ENCODE measurements at places on chromosomes 3 and 15.

DNA sequence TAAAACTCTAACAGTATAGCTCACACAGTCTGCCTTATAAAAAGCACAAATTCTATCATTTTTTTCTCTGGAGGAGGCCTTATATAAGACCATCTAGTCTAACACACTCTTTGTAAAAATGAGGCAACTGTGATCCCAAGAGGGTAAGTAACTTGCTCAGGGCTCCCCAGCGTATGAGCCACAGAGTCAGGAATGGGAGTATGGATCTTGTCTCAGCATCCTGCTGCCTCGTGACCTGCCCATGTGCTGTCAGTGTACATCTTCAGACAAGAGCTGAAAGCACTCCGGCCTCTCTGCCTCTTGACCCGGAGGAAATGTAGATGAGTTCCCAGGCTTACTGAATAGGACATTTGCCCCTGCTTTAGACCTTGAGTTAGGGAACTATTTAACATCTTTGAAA lies 28.4 kb upstream of the MEF2A start:
- no peak for DNase-seq

DNA sequence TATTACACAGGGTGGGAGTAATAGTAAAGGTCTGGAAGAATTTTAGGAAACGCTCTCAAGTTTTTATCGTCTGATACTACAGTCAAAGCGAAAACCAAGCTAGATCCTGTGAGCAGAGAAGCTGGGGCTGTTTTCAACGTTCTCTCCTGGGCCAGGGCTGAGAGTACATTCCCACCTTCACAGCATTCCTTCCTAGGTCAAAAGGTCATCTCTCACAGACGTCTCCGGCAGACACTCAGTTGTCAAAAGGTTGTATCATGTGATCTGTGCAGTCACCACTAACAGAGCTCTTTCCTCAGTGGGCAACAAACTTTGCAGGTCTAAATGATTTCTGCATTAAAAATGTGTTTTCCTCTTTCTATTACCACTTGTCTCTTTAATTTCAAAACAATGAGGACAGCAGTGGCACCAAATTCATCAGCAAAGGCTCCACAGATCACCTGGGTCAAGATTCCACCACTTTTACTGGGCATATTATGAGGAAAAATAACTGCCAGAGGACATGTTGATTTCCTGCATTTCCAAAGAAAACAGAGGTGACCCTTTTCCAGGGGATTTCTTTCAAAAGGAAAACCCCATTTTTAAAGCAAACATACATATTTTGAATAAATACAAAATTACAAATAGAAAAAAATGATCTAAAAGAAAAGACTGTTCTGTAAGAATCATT lies 41.9 kb downstream of the MEIS2 start:
- no peak for DNase-seq

GRCh38 chr15:90782442-90782841 lies 65.3 kb downstream of the BLM start:
- no peak for DNase-seq

- DNase-seq, result no peak
These were observed 138.2 kb downstream of the UBE2E2 start for GRCh38 chr3:23341147-23341838.

DNA sequence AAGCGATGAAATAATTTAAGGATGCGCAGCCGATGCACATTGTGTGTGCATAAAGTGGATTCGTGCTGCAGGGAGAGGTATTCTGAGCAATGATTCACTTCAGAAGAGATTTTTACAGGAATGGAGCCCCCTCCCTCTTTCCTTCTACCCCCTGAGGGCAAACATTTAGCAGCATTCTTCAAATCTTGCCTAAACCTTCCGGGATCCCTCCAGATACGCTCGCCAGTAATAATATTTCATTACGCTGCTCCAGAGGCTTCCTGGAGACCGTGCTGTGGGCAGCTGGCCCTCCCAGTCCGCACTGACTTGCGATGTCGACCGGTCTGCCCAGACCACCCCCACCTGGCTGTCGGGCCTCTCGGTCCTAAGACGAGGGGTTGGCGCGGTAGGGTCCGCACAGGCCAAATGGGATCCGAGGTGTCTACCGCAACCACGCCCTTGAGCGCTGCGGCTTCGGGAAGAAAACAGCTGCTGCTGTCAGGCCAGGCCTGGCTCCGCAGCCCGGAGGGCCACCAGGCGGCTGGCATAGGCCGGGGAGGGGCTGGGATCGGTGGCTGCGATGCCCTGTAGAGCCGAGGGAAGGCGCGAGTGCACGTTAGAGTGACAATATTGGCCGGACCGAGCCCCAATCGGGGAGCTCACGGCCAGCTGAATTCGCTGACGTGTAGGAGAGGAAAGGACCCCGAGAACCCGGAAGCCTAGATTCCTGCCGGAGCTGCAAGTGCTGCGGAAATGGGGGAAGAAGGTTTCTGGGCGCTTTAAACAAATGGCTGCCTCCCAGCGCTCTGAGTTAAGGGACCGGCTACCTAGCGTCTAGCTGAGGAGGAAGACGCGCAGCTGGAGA lies 14.3 kb downstream of the ZIC4 start:
- no peak for DNase-seq
